Bladder microvascular endothelial cell (primary cell): ENCODE measurements at places on chromosomes 1 and 21. TPM values are rescaled to one million over a fixed set of nuclear protein-coding genes. Genes with fewer than 3 reads are reported as not detected.

PSEN2 gene
- total RNA-seq: 20.6 and 54.6 TPM in 2 replicates

CD2 gene
- total RNA-seq: not detected in 2 replicates

SCYL3 gene
- 5.5 and 8.6 TPM in 2 replicates for total RNA-seq

SLC35F3 gene
- not detected in 2 replicates for total RNA-seq

SELL gene
- 0.31 and 0.32 TPM in 2 replicates for total RNA-seq

RALGPS2 gene
- 22.8 and 37.0 TPM in 2 replicates for total RNA-seq

MTARC1 gene
- total RNA-seq: 3.8 and 6.2 TPM in 2 replicates

TNNT2 gene
- not detected in 2 replicates for total RNA-seq

LCE1E gene
- not detected in 2 replicates for total RNA-seq

TRABD2B gene
- total RNA-seq: under 0.01 TPM in 1 of 2 replicates, not detected in the other

RAVER2 gene
- total RNA-seq: 5.4 and 9.2 TPM in 2 replicates

NUP210L gene
- 0.06 and 0.16 TPM in 2 replicates for total RNA-seq

KCNE2 gene
- total RNA-seq: not detected in 2 replicates

SPATC1L gene
- 3.1 and 6.3 TPM in 2 replicates for total RNA-seq

MYOM3 gene
- under 0.01 and 0.06 TPM in 2 replicates for total RNA-seq

GJB4 gene
- not detected in 2 replicates for total RNA-seq

GBP6 gene
- total RNA-seq: not detected in 2 replicates

FCGR3A gene
- total RNA-seq: not detected in 2 replicates

GJB3 gene
- total RNA-seq: not detected in 2 replicates

FCAMR gene
- total RNA-seq: not detected in 2 replicates

APOBEC4 gene
- total RNA-seq: not detected in 2 replicates

PGLYRP3 gene
- 0.16 TPM in 1 of 2 replicates, not detected in the other for total RNA-seq

SLAMF9 gene
- total RNA-seq: not detected in 2 replicates

ST6GALNAC3 gene
- total RNA-seq: 25.1 and 46.7 TPM in 2 replicates

CD52 gene
- not detected in 2 replicates for total RNA-seq

ARHGEF16 gene
- 0.81 and 0.94 TPM in 2 replicates for total RNA-seq

C1orf21 gene
- total RNA-seq: 15.1 and 16.4 TPM in 2 replicates

WLS gene
- 45.7 and 86.3 TPM in 2 replicates for total RNA-seq

GUCA2B gene
- total RNA-seq: not detected in 2 replicates

ITLN2 gene
- total RNA-seq: not detected in 2 replicates

DNAJC6 gene
- total RNA-seq: 4.2 and 14.5 TPM in 2 replicates

ATP6V1G3 gene
- total RNA-seq: not detected in 2 replicates

SPRR4 gene
- total RNA-seq: not detected in 2 replicates

NSL1 gene
- total RNA-seq: 17.8 and 28.2 TPM in 2 replicates

KIAA1614 gene
- 3.4 and 3.8 TPM in 2 replicates for total RNA-seq

MAP3K21 gene
- 0.16 and 2.3 TPM in 2 replicates for total RNA-seq

MYBPH gene
- not detected in 2 replicates for total RNA-seq

UTS2 gene
- total RNA-seq: not detected in 2 replicates

OR2M4 gene
- not detected in 2 replicates for total RNA-seq

KLHDC7A gene
- total RNA-seq: not detected in 2 replicates

RHCE gene
- 0.65 and 2.0 TPM in 2 replicates for total RNA-seq

CPTP gene
- 15.1 and 16.4 TPM in 2 replicates for total RNA-seq

CFHR5 gene
- not detected in 2 replicates for total RNA-seq

CLCC1 gene
- total RNA-seq: 16.0 and 31.7 TPM in 2 replicates

MAPKAPK2 gene
- 22.5 and 48.8 TPM in 2 replicates for total RNA-seq

RPTN gene
- under 0.01 TPM in 1 of 2 replicates, not detected in the other for total RNA-seq

GBP3 gene
- total RNA-seq: 8.6 and 40.7 TPM in 2 replicates

CHI3L1 gene
- total RNA-seq: not detected in 2 replicates

RNU1-3 gene
- total RNA-seq: 509 and 6,751 TPM in 2 replicates

FAM167B gene
- total RNA-seq: 7.8 and 23.5 TPM in 2 replicates

ZNF670 gene
- total RNA-seq: 3.6 and 9.9 TPM in 2 replicates

MYOG gene
- not detected in 2 replicates for total RNA-seq

PRAMEF2 gene
- total RNA-seq: not detected in 2 replicates

LEPR gene
- 13.1 and 136 TPM in 2 replicates for total RNA-seq
